Kidney (tissue), 22 donors: ENCODE measurements at places on chromosomes 12 and 14. TPM values are rescaled to one million over a fixed set of nuclear protein-coding genes. Genes with fewer than 3 reads are reported as not detected.
A peak's percentile ranks its signal among the peaks of the same experiment; 100 is the strongest.

DNA sequence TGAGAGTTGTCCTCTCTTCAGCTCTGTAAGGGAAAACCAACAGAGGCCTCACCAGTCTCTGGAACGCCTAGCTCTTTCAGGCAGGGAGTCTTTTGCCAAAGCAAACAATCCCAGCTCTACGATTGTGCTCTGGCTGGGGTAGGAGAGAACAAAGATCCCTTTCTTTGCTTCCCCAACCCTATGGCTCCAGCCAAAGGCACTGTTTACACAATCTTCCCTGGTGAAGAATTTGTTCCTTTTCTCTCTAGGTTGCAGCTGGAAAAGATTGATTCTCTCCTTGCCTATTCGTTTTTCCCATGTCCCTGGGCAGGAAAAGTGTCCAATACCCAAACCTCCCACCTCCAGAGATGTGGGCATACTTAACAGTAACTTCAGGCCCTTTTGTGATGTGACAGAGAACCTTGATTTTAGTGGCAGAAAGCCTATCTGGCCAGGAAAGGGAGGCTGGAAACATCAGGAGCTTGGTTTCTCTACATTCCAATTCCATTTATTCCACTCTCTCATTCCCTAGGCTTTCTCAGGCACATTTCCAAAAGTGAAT is 16.8 kb downstream of the ATP5MC2 start:
- peak; percentile 56 for DNase-seq

TAS2R9 gene
- not detected for total RNA-seq

CPNE6 gene
- total RNA-seq: 0.19 TPM

CRADD gene
- 19.1 TPM for total RNA-seq

GRCh38 chr14:23167116-23167847 is 16.2 kb downstream of the SLC7A8 start:
- no peak for DNase-seq

- DNase-seq: no peak
These were observed 222.5 kb downstream of the TMEM117 start for GRCh38 chr12:44058366-44058765.

- no peak for DNase-seq
These were observed 378.9 kb downstream of the FUT8 start for GRCh38 chr14:65791191-65791981.

DNA sequence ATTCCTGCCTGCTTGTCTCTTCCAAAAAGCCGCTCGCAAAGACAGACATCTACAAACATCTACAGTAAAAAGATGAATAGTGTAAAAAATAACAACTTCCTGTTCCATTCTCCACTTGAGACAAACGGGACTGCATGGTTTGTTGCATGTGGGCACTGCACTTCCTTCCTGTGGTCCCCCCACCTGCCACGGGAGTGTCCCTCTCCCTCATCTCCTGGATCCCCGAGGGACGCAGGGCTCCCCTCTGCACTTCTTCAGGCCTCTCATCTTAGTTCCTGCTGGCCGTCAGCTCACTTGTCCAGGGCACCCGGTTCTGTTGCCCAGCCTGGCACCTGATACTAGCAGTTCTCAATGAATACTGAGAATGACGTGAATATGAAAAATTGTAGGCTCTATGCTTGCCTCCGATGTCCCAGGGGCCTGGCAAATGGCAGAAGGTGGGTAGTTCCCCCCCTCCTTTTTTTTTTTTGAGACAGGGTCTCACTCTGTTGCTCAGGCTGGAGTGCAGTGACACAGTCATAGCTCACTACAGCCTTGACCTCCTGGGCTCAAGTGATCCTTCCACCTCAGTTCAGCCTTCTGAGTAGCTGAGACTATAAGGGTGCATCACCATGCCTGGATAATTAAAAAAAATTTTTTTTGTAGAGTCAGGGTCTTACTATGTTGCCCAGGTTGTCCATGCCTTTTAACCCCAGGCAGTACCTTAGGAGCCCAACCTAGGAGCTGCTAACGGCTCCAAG is 3.5 kb upstream of the KLC1 start:
- DNase-seq: no peak

DNA sequence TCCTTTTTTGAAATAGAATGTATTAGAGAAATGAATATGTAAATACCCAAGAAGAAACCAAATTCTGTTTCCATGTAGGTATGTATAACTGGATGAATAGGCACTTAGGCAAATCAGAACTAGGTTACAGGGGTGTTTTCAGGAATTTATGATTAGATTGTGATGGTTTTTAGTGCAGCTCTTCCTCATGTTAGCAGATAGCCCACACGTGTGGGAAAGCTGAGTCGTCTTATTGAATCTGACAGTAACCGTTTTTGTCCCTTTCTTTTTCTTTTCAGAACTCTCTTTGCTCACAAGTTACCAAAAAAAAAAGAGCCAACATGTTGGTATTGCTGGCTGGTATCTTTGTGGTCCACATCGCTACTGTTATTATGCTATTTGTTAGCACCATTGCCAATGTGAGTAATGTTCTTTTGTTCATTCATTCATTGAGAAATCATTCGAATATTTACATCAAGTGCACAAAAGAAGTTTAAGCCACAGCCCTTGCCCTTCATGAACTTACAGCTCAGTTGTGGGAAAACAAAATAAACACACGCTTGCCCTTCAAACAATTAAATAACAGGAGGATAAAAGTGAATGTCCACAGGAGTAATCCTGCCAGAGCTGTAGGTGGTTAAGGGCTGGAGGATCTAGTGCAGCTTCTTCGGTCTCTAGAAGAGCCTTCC is 14.8 kb downstream of the EMP1 start:
- DNase-seq: peak; percentile 5

KRT6A gene
- not detected for total RNA-seq

DNA sequence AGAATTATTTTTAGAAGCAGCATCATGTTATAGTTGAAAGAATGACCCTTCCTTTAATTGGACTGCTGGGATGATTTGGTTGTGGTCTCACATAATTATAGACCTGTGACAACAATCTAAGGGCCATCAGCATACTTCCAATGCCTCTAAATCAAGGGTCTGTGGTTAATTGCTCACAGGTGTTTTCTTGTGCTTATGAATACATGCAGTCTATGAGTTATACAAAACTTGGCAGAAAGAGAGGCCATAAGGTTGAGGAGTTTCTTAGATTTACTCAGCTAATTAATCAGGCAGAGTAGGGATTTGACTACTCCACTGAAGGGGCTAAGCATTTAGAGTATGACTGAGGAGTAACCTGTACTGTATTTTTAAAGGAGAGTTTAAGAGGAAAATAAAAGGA is 37.0 kb upstream of the FRMD6 start:
- peak; percentile 51 for DNase-seq

DNA sequence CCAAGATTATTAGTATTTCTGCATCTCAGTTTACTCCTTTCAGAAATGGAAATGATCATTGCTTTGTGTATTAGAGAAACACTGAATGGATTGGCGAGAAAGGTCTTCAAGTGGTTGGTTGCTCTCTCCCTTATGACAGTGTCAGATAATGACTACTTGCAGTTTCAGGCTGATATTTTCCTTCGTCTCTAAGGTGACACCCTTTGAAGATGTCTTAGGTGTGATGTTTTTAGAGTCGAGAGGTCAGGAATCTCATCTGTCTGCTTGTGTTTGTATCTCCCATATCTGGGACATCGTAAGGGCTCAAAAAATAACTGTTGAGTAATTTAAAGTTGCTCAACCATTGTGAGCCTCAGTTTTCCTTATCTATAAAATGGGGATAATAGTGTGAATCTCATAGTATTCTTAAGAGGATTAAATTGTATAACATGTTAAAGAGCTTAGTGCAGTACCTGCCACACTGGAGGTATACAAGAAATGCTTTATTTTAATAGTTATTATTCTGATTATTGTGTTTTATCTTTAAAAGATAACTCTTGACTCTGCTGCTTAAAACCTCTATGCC is 40.1 kb downstream of the NPAS3 start:
- no peak for DNase-seq

DNA sequence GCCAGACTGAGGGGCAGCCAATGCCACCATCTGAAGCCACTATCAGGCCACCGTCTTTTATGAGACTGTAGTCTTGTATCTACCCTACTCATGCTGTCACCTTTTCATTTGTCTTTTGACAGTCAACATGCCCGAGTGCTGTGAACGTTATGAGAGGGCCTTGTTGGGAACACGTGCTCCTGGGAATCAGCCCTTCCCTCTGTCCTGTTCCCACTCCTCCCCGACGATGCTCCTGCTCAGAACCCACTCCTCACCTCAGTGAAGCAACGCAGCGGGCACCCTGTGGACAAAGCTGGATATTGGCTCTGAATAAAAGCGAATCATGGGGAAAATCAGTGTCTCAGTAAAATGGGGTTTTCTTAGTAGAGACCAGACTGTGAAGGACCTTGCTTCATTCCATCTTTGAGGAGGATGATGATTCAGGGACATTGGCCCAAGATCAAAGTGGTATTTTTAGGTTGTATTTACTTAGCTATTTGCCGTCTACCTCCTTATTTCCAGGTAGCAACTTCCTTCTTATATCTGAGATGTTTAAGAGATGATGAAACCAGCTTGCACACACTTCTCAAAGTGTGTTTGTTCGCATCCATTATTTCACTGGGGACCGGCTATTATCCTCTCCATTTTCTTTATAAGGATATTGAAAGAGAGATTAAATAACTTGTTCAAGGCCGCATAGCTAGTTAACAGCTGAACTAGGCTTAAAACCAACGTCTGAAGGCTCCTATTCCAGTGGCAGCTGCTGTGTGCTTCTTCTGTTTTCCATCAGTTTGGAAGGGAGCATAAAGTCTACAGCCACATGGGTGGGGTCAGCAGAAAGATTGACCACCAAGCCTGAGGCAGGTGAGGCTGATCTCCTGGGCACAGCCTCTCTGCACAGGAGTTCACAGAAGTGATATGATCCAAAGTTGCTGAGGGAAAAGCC is 43.9 kb upstream of the CTDSP2 start:
- DNase-seq: no peak

- DNase-seq: no peak
These were observed 106.3 kb downstream of the ST8SIA1 start for GRCh38 chr12:22228022-22228875.

DNA sequence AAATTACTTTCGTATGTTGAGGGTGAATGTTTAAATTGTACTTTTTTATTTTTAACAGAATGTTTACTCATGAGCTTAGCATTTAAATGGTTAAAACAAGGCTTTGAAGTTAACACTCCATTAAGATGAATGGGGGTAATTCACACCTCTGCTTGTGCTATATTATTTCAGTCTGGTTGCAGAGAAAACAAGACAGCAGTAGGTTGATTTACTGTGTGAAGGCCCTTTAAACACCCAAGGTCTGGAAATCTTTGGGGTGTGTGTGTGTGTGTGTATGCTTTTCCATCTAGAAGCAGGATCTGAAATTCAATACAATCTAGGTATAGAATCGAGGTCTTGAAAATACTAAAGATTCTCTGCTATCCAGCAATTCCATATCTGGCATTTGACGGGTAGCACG is 83.8 kb downstream of the SLC38A6 start:
- no peak for DNase-seq

ANG gene
- total RNA-seq: 19.4 TPM

PLA2G1B gene
- not detected for total RNA-seq

RTL1 gene
- not detected for total RNA-seq

GZMH gene
- total RNA-seq: 0.91 TPM

CACNB3 gene
- total RNA-seq: 19.6 TPM

GRCh38 chr12:94571556-94571955 is 78.8 kb downstream of the TMCC3 start:
- peak; percentile 82 for DNase-seq

- no peak for DNase-seq
These were observed 451.2 kb upstream of the DCN start for GRCh38 chr12:91633734-91634357.

KIF26A gene
- 12.3 TPM for total RNA-seq

DNA sequence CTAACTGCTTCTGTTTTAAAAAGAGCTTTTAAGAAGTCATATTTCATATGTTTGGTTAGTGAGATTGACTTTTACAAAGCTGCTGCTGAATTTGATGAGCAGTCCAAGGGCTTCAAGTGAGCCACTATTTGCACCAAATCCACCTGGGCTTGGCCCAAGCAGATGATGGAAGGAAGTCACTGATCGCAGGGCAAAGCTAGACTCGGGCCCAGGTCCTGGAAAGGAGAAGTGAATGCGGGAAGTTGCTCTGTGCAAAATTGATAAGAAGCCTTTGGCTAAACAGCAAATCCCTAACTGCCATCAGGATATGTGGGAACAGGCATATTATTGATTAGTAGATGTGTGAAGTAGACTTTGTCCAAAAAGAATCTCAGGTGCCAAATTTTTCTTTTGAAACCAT is 30.5 kb downstream of the PLXNC1 start:
- DNase-seq: no peak

DNA sequence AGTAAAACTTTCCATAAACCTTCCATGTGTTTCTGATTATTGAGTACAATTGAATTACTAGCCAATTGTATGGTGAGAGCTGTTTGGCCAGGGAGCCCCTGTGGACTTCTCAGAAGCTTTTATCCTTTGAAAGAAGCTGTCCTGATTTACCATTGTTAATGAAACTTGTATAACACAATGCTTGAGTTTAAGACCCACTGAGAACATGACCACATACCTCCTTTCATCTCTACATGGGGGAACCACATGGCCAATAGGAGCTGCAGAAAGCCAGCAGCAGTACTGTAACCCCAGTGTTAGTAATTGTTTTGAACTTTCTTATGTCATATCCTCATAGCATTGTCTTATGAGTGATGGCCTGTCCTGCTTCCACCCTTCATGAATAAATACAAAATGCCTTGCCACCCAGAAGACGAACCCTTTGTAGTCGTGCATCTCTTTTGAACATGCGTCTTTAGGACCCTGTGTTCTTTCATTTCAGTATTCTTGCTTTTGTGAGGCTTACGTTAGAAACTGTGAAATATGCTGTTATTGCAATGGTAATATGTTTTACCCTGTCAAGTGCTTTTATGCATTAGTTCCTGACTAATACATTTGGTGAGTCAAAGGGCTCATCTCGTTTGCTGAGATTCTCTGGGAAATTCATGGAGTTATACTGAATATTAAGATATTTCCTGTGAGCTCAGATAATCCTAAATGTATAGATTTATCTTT is 815.7 kb downstream of the NRXN3 start:
- no peak for DNase-seq

GRCh38 chr12:26345471-26346003 is 150.2 kb downstream of the SSPN start:
- DNase-seq: no peak

DNA sequence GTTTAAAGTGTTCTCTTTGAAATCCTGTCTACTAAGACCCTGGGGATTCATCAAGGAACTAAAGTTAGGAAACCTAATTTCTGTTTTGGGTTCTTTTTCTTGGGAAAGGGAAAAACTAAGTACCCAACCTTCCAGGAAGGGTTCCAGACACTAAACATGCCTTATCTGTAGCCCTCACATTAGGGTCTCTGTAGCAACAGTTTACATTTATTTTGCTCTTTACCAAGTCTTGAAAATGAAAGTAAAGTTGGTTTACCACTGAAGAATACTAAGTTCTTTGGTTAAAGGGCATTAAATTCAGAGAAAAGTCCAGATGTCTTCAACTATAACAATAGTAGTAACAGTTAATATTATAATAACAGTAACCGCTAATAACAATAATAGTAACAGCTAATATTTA is 207.5 kb upstream of the CDKN3 start:
- DNase-seq: no peak

EML5 gene
- 2.8 TPM for total RNA-seq

DNA sequence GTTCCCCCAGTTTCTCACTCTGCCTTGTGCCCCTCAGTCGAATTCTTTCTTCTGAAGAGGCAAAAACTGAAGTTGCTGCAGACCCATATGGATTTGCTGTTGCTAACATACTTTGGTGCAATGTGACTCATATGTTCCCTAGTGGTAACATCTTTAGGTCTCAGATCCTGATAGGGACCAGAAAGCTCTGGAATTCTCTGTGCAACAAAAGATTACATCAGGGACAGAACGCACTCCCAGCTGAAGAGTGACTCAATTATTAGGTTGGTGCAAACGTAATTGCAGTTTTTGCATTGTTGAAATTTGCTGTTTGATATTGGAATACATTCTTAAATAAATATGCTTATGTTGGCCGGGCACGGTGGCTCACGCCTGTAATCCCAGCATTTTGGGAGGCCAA is 8.2 kb upstream of the DHRS2 start:
- DNase-seq: no peak

IKZF4 gene
- 9.4 TPM for total RNA-seq
